ENCODE measurements at places on chromosomes 2 and 18.

- no peak for DNase-seq
These were observed 915.1 kb upstream of the FSHR start for GRCh38 chr2:50069454-50069853.

- no peak for DNase-seq
These were observed 20.7 kb downstream of the BMP10 start for GRCh38 chr2:68850524-68850923.

DNA sequence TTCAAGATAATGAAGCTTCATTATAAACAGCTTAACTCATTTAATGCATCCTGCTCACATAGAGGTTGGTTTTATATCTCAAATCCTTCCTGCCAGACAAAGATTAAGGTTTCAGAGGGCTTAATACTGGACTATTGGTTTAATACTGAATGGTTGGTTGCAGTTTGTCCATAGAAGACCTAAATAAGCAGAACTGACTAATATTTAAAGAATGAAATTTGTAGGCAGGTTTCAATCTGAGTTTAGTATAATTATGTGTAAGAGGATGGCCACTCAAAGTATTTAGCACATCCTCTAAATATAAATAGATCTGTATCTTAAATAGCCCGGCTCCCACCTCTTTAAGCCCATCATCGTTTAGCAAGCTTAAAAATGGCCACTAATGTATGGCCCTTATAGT is 92.5 kb downstream of the EPB41L5 start:
- no peak for DNase-seq

GRCh38 chr2:111710613-111711012 is 173.4 kb downstream of the ANAPC1 start:
- no peak for DNase-seq

GRCh38 chr18:28794459-28795245 is 617.7 kb upstream of the CDH2 start:
- no peak for DNase-seq

DNA sequence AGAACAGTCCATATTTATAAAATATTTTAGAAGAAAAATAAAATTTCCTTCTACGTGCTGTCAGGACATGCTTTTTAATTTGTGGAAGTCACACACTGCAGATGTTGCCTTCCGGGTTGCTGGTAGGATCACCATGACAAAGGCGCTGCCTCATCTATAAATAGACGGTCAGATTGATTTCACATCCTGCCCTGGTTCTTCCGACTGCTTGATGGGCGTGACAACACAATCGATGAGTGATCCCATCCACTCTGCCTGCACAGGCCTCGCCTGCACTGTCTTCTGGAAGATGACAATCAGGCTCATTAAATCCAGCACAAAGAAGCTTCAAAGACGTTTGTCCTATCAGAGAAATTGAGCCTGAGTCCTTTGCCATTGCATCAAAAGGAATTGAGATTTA is 318.9 kb upstream of the TRIB2 start:
- no peak for DNase-seq

Data from activated CD8-positive, alpha-beta memory T cell treated with anti-CD3 and anti-CD28 coated beads, Interleukin-2, amount 50 U/mL, for 4 hours (primary cell).